ENCODE measurements at places on chromosomes 2 and 18.

- peak; percentile 29 for DNase-seq
Measured at GRCh38 chr18:58536534-58537271, 92.2 kb downstream of the ALPK2 start.

GRCh38 chr2:136207030-136207623 lies 89.2 kb upstream of the CXCR4 start:
- DNase-seq, result peak; percentile 88

DNA sequence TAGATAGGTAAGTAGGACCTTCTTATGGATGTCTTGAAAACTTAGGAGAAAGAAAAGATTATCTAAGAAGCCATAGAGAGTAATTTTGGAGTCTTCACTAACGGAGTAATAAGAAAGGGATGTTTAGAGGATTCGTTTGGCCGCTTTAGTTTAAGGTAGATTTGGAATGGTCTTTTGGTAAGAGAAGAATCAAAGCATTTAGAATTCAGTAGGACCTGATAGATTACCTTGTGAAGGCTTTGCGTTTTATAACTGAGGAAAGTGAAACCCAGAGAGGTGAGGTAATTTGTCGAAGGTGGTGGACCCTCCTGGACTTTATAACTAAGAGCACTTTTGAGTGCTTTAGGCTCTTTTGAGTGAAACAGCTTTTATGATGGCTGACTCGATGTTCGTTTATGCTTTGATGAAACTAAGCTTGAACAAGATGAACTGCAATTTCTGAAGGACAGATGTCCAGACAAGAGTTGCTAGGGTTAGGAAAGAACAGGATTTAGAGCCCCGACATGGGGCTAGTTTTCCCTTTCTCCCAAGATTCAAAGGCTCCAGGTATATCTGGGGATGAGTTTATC lies 1.3 kb downstream of the MYL12B start:
- no peak for DNase-seq

- DNase-seq, result no peak
Measured at GRCh38 chr2:40360652-40361051, 91.2 kb downstream of the SLC8A1 start.

DNA sequence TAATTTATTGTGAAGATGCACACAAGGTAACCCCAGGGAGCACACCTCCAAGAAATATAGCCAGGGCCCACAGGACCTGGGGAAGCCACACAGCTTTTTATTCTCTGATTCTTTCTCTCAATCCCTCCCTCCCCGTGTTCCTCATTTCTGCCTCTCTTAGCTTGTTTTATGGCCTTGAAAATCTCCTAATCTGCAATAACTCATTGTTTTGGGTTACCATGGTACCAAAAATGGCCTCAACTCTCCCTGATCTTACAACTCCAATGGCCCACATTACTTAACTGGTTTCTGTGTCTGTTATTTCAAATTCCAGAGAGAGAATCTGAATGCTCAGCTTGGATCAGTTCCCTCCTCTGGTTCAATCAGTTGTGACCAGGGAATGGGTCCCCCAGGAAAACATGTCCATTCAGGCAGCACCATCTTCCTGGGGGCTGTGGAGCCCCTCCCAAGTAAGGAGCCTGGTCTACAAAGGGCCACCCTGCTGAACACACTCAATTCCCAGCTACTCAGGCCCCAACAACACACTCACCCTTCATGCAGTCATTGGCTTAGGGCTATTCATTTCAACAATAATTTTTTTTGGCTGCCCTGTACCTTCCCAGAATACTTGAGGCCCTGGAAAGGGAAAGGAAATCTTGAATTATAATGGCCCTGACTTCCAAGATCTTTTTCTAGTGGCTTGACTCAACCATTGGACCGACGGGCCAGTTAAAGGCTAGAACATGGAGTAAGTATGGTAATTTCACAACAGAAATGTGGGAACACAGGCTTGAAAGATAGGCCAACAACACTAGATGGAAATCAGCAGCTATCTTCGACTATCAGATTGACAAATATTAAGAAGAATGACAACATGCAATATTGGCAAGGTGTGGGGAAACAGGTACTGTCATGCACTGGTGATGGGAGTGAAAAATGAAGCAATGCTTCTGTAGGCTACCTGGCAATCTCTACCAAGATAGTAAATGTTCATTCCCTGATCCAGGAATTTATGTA lies 41.6 kb upstream of the ST3GAL5 start:
- DNase-seq, result no peak

GRCh38 chr2:109001201-109001600 lies 12.2 kb upstream of the EDAR start:
- DNase-seq, result no peak

DNA sequence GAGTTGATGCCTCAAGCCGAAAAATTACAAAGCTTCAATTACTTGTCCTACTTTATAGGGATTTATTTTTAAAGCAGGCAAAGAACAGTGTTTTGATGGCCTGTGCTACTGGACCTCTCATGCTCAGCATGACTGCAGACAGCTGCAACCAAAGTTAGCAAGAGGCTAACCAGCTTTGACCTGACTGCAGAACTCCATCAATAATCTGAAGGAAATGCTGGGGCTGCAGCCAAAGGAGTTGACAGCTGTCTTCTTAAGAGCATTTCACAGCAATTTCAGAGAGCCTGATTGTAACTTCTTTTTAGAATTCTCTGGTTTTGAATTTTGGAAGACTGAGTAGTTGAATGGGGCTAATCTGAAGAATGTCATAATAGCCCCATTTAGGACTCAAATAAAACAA lies 46.5 kb upstream of the SESTD1 start:
- no peak for DNase-seq

GRCh38 chr2:70515938-70516337 lies 37.7 kb downstream of the TGFA start:
- DNase-seq, result peak; percentile 48

GRCh38 chr2:199983534-199983933 lies 28.2 kb downstream of the MAIP1 start:
- DNase-seq, result no peak

- no peak for DNase-seq
Measured at GRCh38 chr2:19944205-19944845, 42.5 kb upstream of the TTC32 start.

DNA sequence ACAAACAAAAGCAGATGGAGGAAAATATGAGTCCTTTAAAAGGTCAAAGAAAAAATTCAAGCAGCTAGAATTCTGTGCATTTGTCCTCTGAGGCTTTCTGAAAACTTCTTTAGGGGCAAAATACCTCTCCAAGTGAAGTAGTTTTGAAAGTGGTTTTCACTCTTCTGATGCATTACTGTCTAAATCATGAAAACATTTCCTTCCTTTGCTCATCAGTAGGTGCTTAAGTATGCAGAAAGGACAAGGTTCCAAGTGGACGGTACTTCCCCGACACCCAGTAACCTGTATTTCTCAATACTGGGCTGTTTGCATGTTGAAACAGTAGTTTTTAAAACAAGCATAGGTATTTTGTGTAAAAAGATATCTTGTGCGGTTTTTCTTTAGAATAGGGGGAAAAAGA lies 189.1 kb upstream of the ERBB4 start:
- no peak for DNase-seq

DNA sequence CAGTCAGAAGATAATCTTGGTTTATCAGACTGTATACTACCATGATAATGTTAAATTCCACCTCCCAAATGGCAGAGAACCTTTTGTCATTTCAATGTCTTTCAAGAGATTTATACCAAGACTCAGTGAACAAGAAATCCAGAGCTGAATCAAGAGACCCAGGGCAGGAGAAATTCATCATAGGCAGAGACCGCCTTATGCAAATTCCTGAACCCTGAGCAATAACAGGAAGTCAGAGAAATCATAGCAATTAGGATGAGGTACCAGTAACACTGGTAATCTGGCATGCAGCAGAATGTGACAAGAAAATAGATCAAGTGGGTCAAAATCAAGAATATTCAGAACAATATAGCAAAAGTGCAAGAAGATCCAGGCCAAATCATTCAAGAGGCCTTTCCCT lies 412.4 kb upstream of the LRATD1 start:
- DNase-seq, result no peak

- no peak for DNase-seq
Measured at GRCh38 chr2:165697748-165698443, 96.2 kb downstream of the GALNT3 start.

DNA sequence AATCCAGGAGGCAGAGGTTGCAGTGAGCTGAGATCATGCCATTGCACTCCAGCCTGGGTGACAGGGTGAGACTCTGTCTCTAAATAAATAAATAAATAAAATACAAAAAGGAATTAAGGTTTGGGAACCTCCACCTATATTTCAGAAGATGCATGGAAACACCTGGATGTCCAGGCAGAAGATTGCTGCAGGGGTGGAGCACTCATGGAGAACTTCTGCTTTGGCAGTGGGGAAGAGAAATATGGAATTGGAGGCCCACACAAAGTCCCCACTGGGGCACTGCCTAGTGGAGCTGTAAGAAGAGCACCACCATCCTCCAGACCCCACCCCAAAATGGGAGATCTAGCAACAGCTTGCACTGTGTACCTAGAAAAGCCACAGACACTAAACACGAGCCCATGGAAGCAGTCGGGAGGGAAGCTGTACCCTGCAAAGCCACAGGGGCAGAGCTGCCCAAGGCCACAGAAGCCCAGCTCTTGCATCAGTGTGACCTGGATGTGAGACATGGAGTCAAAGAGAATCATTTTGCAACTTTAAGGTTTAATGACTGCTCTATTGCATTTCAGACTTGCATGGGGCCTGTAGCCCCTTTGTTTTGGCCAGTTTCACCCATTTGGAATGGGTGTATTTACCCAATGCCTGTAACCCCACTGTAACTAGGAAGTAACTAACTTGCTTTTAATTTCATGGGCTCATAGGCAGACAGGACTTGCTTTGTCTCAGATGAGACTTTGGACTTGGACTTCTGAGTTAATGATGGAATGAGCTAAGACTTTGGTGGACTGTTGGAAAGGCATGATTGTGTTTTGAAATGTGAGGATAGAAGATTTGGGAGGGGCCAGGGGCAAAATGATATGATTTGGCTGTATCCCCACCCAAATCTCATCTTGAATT lies 265.3 kb downstream of the ZEB2 start:
- no peak for DNase-seq

- DNase-seq, result no peak
Measured at GRCh38 chr2:239285932-239286230, 114.9 kb downstream of the HDAC4 start.

- DNase-seq, result no peak
Measured at GRCh38 chr2:1605102-1606045, 138.9 kb downstream of the PXDN start.

- DNase-seq, result no peak
Measured at GRCh38 chr2:136666-137065, 90.4 kb upstream of the FAM110C start.

- DNase-seq, result peak; percentile 64
Measured at GRCh38 chr2:200471324-200471848, 38.5 kb downstream of the KCTD18 start.

- DNase-seq, result no peak
Measured at GRCh38 chr2:240129311-240129710, 6.8 kb downstream of the COPS9 start.

DNA sequence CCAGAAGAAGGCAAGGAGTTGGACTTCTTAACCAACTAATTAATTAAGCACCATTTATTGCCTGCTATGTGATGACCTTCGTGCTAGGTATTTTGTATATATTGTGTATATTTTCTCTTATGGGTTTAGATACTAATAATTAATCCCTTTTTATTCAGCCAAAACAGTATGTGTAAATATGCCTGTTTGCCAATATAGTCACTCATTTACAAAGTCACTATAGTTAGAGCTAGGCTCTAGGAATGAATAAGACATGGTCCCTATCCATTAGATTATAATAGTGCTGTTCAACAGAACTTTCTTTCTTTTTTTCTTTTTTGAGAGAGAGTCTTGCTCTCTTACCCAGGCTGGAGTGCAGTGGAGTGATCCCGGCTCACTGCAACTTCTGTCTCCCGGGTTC lies 51.4 kb downstream of the GREB1L start:
- DNase-seq, result no peak
